SK-MEL-5 (cell line): ENCODE measurements at places on chromosomes 6 and 20. TPM values are rescaled to one million over a fixed set of nuclear protein-coding genes. Genes with fewer than 3 reads are reported as not detected.
A peak's percentile ranks its signal among the peaks of the same experiment; 100 is the strongest.

- DNase-seq: no peak
Observed at GRCh38 chr20:23643659-23644058, 5.9 kb upstream of the CST3 start.

GRCh38 chr6:28771401-28772267 lies 152.2 kb downstream of the TRIM27 start:
- peak; percentile 68 for DNase-seq

- no peak for DNase-seq
Observed at GRCh38 chr20:58150772-58151171, 77.7 kb downstream of the ANKRD60 start.

MDFI gene
- 0.21 TPM in 2 replicates for total RNA-seq

DNA sequence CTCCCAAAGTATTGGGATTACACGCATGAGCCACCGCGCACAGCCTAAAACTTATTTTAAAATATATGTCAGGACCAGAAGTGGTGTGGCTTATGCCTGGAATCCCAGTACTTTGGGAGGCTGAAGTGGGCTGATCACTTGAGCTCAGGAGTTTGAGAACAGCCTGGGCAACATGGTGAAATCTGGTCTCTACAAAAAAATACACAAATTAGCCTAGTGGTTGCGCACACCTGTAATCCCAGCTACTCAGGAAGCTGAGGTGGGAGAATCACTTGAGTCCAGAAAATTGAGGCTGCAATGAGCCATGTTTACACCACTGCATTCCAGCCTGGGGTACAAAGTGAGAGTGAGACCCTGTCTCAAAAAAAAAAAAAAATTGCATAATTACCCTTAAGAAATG lies 13.7 kb downstream of the PXT1 start:
- DNase-seq: peak; percentile 25

DNA sequence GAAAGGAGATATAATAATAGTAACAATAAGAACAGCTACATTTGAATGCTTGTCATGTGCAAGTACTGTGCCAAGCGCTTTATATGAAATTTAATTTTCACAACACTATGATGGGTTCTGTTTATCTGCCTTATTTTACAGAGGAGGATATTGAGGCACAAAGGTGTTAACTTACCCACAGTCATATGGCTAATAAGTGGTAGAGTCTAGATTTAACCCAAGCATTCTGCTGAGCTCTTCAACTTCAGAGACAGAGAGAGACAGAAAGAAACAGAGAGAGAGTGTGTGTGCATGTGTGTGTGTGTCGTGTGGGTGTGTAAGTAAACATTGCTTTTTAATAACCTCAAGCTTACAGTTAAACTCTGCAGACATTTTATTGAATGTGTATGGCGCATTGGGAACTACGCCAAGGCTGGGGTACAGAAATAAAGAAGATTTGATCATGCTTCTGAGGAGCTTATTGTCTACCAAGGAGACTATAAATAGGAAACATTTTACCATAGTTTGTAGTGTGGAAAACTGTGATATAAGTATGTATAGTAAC lies 12.9 kb downstream of the TBPL1 start:
- no peak for DNase-seq

PCMT1 gene
- 194 and 197 TPM in 2 replicates for total RNA-seq

- no peak for DNase-seq
Observed at GRCh38 chr6:134379076-134379475, 61.2 kb upstream of the SGK1 start.

- no peak for DNase-seq
Observed at GRCh38 chr6:108235127-108235526, 25.7 kb downstream of the SNX3 start.

SLC17A4 gene
- total RNA-seq: not detected in 2 replicates

BMP5 gene
- total RNA-seq: 0.21 TPM in 1 of 2 replicates, not detected in the other

DNA sequence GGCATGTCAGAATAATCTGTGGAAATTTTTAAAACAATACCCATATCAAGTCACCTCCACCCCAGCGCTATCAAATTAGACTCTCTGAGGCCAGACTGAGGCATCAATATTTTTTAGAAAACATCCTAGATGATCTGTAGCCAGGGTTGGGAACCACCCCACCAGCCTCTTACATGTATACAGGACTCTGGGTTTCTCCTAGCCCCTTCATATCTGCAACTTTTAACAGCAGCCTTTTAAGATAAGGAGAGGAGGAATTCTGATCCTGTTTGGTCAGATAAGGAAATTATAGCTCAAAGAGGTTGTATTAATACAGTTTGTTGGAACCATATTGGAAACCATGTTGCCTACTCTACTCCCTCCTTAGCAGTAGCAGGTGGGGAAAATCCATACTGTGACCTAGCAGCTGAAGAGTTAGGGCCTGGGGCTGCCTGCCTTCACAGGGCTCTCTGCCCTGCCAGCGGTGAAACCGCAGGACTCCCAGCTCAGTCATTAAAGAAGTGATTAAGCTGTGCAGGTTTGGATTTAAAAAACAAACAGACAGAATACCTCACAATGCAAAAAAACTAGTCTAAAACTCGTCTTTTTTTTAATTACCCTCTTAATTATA lies 30.0 kb downstream of the BRPF3 start:
- DNase-seq: no peak

DNA sequence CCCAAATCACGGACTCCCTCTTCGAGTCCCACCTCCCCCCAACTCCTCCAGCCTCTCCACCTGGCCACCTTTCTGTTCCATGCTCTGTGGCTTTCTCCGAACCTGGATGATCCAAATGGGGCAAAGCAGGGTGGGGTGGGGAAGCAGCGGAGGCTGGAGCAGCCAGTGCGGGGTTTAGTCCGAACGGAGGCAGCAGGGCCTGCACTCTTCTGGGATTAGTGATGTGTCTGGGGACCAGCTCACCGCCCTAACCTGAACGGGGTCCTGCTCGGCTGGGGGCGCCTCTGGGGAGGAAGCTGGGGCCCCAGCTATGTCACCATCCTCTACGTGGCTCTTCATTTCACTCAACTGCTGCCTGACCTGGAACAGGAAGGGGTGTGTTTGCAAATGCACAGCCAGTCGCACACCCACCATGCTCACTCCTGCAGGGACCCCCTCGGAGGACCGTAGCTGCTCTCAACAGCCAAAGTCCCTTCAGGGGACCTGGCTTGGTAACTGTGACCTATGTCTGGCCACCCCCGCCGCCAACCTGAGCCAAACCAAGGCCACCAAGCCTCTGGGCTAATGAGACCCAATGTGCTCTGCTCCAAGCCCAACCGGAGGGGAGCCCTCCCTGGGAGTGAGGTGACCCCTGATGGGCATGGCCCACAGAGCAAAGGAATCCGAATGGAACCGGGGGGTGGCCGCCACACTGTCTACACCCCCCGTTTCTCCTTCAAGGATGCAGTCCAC lies 46.8 kb downstream of the DSTN start:
- DNase-seq: no peak

GRCh38 chr6:127520066-127520465 lies 931 bp upstream of the MTCL3 start:
- DNase-seq: no peak

GRCh38 chr6:85676086-85676729 lies 33.5 kb upstream of the SYNCRIP start:
- DNase-seq: no peak

GRCh38 chr6:74534465-74535211 lies 671.2 kb downstream of the COL12A1 start:
- DNase-seq: no peak

DNA sequence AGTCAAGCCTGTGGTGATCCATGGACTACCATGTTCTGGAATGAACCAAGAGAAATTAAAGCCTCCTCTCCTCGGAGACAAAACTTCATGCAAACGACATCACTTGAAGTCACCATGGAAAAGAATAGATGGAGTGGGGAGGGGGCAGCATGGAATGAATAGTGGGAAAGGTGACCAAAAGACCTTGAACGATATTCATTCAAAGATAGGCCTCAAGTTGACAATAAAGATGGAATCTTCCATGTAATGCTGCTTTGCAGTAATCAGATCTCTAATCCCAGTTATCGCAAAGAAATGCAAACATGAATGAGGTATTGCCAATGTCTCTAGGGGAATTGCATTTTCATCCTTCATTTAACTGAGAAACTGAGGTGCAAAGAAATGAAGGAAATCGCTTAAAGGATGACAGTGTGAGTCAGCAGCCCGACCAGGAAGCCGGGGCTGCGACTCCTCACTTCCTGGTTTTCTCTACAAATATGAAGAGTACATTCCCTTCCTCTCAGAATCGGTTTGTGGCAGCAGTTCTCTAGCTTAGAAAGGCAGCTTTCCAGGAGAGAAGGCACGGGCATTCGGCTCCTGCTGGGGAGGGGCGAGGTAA lies 65.6 kb upstream of the RREB1 start:
- no peak for DNase-seq

GRCh38 chr6:27728442-27728841 lies 183.8 kb downstream of the OR2B2 start:
- DNase-seq: no peak

KIAA0408 gene
- total RNA-seq: 3.2 and 3.7 TPM in 2 replicates

DNA sequence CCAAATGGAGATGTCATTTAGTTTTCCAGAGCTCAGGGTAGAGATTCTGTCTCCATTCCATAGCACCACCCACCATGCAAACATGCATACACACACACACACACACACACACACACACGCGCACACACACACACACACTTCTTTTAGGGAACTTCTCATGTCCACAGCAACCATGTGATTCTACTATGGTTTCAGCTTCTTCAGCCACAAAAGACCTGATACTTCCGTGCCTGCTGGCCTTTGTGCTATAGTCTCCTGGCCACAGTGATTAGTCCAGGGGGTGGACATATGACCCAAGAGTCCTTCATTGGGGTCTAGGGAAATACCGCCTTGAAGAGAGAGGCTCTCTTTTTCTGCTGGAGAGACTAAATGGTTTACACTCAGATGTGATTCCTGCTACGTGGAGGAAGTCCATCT lies 53.5 kb downstream of the CARMIL1 start:
- DNase-seq: peak; percentile 27

DNA sequence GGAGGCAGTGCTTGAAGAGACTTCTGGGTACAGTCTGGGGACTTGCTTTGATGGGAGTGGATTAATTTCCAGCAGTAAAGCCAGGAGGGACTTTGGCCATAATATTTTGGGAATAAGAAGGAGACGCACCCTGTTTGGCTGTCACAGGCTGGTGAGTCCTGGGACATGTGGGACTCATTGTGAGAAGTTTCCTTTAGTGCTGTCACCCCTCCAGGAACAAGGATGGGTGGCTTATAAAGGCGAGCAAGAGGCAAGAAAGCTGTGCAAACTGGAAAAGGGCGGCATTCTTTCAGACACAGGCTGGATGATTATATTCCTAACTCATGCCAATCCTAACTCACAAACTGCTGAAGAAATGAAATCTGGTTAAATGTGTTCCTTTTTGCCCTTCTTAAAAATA lies 77.5 kb upstream of the KCNK16 start:
- no peak for DNase-seq

GRCh38 chr6:2120912-2121311 lies 124.5 kb downstream of the GMDS start:
- no peak for DNase-seq

GRCh38 chr20:2387180-2387577 lies 6.5 kb downstream of the TGM6 start:
- DNase-seq: peak; percentile 76

- peak; percentile 27 for DNase-seq
Observed at GRCh38 chr6:29486577-29486976, 1.2 kb downstream of the MAS1L start.

GRCh38 chr6:16635810-16636602 lies 125.3 kb downstream of the ATXN1 start:
- DNase-seq: peak; percentile 57

- DNase-seq: no peak
Observed at GRCh38 chr20:57007171-57007540, 259.3 kb downstream of the BMP7 start.

GRCh38 chr20:62087227-62087626 lies 21.5 kb upstream of the TAF4 start:
- DNase-seq: no peak

HRH3 gene
- not detected in 2 replicates for total RNA-seq

DNA sequence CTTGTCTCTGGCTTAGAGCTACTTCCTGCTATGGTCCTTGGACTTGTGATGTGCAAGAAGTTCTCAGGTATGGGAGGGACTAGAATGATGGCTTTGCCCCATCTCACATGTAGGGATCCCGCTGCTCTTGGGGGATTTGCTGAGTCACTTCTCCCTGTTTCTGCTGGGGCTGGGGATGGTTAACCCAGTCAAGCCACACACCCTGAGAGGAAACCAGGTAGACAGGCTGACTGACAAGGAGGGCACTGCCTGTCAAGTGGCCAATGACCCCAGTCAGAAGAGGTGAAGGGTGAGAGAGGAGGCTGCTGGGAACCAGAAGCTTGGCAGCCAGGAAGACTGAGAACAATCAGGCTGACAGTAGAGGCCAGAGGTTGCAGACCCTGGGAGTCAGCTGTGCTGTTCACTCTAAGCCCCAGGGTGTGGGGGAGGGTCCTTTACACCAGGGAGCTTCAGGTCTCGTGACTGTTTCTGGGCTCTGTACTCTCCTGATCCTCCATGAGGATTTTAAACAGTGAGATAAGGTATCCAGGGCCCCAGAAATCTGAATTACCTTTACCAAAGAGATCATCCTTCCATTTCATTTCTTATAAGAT lies 34.6 kb downstream of the HLA-F start:
- DNase-seq: peak; percentile 66

DNA sequence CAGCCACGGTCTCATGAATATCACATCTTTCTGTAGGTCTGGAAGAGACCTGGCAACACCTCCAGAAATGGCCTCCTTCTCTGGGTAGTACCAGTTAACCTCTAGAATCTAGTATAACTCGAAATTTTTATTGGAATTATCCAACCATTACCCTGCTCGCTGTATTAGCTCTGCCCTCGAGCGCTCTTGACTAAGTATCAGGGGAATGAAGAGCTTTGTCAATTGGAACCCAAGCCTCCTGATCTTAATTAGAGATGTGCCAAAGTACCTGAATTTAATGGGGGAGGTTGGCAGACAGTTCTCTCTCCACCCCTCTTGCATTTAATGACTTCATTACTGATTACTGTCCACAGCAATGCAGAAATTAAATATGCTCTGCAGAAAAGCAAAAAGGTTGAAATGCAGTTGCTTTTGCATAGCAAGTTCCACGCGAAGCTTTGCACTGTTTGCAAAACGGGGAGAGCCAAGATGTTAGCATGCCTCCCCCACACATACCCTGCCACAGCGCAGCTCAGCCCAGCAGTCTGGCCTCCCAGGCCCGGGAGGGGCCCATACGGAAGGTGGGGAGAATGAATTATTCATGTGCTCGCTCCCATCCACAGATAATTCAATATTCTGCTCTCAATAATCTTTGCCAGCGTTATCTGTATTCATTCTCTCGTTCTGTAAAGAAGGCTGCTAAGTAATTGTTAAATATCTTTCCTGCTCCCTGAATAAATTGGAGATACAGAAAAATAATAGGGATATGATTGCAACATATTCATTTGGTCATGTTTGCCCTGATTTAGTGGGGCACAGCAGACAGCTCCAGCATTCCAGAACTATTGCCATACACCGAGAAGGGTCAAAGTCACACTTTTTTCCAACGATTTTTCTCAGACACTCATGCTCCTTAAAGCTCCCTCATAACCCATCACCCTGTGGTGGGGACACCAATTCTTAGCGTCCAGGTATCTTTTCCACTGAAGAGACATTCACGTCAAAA lies 305.8 kb downstream of the CDH26 start:
- DNase-seq: no peak

PNLDC1 gene
- total RNA-seq: 0.05 TPM in 1 of 2 replicates, not detected in the other

GSTA2 gene
- total RNA-seq: 0.32 TPM in 1 of 2 replicates, not detected in the other

GRCh38 chr20:42714298-42715141 lies 475.2 kb downstream of the PTPRT start:
- no peak for DNase-seq

GRCh38 chr20:50776122-50776817 lies 18.6 kb upstream of the BCAS4 start:
- DNase-seq: no peak
